ENCODE measurements at places on chromosomes 3 and 15.

DNA sequence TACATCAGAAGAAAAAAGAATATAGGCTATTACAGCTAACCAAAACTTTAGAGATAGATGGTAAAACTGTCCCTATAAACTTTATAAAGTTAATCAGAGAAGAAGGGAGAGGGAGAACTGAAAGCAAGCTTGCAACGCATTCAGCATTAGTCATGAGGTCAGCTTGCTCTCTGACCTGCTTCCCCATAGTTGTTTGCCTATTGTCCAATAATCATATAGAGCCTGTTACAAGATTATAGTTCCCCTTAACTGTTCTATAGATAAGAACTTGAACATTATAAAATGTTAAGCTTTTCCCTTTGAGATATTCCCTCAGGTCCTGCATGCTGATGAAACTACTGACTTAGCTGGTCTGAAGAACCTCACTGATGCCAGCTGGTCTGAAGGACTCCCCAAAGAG lies 74.5 kb downstream of the CPNE4 start:
- peak; percentile 54 for DNase-seq

- peak; percentile 47 for DNase-seq
Measured at GRCh38 chr3:191085091-191085490, 114.0 kb upstream of the OSTN start.

- no peak for DNase-seq
Measured at GRCh38 chr3:138200424-138200823, 13.3 kb downstream of the ARMC8 start.

- no peak for DNase-seq
Measured at GRCh38 chr3:126554560-126555525, 3.9 kb downstream of the C3orf22 start.

DNA sequence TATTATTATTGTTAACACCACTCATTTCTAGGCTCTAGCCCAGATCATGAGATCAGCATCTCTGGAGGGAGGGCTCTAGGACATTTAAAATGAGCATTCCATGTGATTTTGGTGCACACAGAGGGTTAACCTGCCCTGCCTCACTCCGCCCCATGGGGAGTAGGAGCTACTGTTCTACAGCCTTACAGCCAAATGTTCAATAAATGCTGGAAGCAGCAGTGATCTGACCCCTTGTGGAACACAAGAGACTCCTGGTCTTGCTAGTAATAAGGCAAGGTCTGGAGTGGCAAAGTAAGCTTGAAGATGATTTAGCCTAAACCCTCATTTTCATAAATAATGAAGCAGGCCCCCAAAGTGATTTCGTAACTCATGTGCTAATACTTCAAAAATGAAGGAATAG lies 166.4 kb upstream of the EOMES start:
- DNase-seq: no peak

DNA sequence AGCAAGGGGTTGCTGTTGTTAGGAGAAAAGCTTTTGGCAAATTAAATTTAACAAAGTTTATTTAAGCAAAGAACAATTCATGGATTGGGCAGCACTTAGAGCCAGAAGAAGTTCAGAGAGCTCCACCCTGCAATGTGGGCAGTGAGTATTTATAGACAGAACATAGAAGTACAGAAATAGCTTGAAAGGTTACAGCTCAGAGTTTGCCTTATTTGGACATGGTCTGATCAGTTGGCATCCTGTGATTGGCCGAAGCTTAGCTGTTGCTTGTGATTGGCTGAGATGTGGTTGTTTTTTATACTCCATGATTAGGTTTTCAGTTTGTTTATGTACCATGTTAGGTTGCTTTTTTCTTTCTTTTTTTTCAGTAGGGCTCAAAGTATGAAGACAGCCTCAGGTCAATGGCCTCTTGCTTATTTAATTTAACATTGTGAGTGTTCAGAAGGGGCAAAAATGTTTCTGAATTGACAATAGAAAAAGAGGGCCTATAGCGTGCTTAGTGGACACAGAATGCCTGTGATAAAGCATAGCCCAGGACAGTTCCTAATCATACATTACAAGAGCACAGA lies 293.8 kb downstream of the IGSF11 start:
- DNase-seq: no peak

GRCh38 chr15:65942436-65942835 lies 73.1 kb downstream of the RAB11A start:
- DNase-seq: peak; percentile 18

DNA sequence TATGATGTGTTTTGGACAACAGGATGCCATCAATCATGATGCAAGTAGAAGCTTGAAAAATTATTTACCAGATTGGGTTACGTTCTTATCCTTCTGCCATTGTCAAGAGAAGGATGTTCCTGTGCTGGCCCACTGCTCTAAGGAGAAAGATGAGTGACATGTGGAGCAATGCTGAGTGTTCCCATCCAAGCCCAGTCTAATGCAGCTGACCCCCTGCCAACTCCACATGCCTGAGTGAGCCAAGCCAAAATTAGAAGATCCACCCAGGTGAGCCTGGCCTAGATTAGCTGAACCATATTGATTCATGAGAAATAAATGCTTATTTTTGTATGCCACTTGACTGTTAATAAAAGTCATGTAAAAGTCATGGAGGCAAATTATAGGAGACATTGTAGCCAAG lies 446.5 kb downstream of the CNTN3 start:
- no peak for DNase-seq

Data from astrocyte of the spinal cord (primary cell).